ENCODE measurements at places on chromosomes 16 and 17.

DNA sequence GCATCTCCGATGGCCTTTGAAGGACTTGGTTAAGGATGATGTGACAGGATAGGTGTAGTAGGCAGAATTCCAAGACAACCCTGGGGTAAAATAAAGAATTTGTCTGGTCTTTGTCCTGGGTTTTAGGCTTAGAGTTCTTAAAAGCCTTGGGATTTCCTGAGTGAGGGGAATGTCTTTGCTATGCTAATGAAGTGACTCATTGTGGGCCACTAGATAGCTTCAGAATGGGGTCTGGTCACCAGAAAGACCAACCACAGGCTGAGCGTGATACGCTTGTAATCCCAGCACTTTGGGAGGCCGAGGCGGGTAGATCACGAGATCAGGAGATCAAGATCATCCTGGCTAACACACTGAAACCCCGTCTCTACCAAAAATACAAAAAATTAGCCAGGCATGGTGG lies 182.8 kb upstream of the TOX3 start:
- DNase-seq, result no peak

DNA sequence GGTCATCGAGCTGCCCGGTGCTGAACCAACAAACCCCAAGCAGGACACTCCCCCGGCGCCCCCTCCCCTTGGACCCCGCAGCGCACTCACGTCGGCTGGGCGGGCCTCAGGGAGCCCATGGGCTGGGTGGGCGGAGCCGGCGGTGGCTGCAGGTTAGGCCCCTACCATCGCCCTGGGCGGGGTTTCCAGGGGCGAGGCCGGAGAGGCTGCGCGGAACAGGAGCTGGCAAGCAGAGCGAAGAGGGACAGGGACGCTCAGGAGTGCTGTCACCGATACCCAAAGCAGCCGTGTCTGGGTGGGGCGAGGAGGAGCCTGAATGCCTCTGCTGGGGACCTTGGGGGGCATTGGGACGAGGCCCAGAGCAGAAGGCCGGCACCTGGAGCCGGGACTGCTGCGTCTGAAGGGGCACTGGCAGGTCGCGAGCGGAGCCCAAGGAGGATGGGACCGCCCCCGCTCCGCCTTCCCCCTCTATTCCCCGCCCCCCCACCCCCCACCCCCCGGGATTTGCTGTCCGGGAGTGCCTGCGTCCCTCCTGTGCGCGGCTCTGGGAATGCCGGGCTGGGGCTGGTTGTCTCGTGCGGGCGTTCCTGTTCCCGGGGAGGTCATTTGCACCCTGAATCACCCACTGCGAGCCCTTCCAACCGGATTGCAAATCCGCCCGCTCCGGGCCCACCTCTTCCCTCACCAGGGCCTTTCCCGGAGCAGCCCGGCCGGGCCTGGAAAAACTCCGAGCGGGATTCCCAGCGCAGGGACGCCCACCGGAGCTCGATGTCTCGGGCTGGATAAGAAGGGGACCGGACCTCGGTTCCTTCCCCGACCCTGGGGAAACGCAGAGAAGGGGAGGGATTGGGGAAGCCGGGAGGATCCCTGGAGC lies 902 bp downstream of the ARHGAP27 start:
- peak; percentile 23 for DNase-seq

DNA sequence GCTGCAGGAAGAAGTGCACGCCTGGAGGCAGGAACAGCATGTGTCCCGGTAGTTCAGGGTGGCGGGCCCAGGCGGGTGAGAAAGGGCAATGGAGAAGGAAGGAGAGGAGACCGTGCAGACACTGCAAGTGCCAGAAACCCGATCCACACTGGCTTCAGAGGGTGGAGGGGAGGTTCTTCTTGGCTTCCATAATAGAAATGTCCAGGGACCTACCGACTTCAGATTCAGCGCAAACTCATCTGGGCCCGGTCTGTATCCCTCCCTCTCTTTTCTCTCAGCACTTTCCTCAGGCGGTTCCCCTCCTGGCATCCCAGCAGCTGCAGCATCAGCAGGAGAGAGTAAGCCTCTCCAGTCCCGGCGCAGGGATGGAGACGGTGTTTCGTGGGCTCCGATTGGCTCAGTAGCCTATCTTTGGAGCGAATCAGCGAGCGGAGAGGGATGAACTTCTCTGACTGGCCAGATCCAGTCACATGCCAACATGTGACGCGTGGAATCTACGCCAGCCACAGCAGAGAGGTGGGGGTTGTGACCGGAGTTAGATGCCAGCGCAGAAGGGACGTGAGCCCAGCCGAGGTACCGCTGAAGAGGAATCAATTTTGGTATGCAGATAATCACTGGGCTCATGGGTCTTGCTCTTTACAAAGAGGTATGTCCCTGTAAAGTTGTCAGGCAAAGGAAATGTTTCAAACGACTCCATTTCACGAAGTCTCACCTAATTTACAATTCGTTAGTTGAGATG lies 1.9 kb upstream of the PRPSAP2 start:
- DNase-seq, result peak; percentile 53

DNA sequence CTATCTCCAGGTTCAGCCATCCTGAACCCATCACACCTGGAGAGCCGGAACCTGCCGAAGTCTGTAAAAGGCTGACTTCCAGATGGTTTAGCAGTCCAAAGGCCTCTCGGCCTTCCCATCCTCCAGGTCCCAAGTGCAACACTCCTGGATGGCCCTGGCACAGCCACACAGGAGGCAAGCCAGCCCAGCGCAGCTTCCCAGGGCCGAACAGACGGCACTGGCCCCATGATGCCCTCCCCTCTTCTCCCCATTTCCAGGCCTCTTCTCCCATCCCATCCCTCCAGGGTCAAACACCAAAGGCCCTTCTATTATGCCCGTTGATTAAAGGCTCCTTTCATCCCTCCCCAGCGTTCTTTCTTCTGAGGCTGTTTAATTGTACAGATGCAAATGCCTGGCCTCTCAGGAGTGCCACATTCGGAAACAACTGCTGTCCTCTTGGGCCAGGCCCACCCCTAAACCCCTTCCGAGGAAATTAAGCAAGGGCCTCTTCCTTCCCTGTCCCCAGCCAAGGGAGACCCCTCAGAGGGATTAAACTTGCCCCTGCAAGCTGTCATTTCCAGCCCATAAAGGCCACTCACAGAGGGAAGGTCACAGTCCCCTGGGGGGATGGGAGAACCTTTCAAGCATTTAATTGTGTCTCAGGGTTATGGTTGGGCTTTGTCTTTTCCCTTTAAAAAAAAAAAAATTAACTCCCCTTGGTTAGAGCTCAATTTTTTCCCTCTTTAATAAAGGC lies 30.8 kb downstream of the AXIN2 start:
- no peak for DNase-seq

GRCh38 chr17:73043686-73044581 lies 48.6 kb downstream of the SLC39A11 start:
- no peak for DNase-seq

- DNase-seq, result no peak
Measured at GRCh38 chr16:31016018-31016417, 5.6 kb upstream of the STX1B start.

DNA sequence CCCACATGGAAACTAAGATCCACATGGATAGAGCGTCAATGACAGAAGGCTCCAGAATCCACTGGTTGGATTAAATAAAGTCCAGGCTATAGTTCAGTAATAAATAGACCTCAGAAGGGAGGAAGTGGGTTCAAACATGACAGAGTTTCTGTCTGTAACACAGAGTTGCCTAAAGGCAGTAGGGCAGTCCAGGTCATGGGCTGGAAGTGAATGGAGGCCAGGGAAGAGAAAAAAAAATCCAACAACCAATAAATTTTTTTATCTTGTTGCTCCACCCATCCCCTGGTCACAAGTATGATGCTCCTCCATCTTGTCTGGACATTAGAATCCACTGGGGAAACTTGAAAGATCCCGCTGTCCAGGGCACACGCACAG lies 92.4 kb downstream of the RGS9 start:
- DNase-seq, result no peak

- no peak for DNase-seq
Measured at GRCh38 chr17:49292901-49293300, 62.3 kb upstream of the PHOSPHO1 start.

DNA sequence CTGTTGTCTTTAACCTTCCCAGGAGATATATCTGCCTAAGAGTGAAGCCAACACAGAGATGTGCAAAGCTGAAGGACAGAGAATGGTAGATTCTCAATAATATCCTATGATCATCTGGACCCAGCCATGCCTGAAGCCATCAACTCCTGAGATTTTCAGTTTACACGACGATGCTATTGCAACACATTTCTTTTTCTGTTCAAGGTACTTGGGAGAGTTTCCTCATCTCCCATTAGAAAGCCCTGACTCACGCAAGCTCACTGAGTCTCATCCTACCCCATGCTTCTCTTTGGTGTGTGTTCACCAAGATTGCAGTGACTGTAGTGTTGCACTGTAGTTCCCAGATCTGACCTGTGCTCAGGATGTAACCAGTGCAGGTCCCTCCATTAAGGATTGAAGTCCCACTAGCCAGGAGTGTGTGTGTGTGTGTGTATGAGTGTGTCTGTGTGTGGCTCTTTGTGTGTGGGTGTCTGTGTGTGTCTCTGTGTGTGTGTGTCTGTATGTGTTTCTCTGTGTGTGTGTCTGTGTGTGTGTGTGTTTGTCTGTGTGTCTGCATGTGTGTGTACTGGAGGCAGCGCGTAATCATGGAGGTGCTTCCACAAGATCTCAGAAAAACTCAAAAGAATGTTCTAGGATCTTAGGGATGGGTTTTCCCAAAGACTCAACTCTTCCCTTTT lies 15.5 kb downstream of the CES1 start:
- no peak for DNase-seq
